ACHN (cell line): ENCODE measurements at places on chromosomes 2 and 18.

DNA sequence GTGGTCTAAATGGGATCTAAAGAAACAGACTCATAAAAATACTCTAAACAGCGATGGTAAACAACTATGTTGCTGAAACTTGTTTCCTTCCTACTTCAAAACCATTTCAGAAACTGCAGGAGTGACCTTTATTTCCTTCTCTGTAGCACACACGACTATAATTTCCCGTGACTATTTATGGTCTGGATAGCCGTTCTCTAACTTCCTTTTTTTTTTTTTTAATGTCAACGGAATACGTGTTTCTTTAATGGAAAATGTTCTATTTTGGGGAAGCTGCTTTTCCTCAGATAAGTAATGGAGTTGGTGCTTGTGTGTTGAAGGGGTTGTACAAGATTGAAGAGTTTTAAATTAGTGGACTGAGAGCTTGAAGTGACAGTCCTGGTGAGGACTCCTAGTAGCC, 224.1 kb downstream of the PHLPP1 start:
- no peak for DNase-seq

DNA sequence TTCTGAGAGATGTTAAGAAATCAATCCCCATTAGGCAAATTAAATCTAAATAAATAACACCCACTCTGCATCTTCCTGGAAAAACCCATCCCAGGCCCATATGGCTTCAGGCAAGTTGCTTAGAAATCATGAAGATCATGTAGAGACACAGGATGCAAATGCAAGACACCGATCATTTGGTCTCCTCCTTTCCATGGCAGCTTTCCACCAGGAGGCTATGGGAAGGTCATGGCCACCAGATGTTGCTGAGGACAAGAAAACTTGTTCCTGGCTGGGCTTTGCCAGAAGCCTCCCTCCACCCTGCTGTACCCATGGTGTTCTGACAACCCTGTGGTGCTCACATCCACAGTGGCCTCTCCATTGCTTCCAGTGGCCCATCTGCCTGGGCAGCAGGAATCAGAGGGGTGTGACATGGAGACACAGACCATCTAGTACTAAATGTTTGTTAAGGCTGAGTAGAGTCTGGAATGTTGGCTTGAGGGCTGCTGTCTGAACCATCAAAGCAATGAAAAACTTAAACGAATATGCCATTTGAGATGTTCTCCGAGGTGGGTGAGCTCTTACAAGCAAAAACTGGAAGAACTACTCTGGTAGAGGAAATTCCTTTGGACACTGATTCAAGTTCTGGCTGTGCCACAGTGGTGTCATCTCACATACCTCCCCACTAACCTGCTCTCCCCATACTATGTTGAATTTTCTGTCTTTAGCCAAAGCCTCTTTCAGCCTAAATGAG, 293.2 kb downstream of the TNS1 start:
- no peak for DNase-seq

DNA sequence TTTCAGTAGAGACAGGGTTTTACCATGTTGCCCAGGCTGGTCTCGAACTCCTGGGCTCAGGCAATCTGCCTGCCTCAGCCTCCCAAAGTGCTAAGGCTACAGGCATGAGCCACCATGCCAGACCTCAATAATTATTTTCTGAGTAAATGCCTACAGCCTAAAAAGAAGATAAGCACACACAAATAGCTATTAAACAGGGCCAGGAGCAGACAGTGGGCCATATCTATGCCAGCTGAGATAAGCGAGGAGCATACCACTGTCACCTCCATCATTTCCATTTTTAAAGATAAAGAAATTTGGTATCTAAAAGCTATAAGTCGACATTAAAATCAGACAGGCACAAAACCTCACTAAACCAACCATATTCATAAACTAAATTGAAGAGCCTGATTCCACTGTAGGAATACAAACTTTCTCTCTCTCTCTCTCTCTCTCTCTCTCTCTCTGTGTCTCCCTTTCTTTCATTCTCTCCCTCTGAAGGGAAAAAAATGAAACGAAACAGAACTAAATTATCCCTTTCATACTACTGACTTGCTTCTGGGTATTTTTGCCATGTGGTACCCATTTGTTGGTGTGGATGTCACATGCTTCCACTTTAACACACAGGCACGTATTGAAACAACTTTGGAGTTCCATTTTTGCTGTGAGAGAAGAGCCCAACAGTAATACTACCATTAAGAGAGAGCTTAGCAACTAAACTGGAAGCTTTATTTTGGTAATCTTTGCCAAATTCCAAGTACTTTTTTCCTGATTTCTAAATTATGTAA, 51.0 kb downstream of the FARSB start:
- DNase-seq, result no peak

DNA sequence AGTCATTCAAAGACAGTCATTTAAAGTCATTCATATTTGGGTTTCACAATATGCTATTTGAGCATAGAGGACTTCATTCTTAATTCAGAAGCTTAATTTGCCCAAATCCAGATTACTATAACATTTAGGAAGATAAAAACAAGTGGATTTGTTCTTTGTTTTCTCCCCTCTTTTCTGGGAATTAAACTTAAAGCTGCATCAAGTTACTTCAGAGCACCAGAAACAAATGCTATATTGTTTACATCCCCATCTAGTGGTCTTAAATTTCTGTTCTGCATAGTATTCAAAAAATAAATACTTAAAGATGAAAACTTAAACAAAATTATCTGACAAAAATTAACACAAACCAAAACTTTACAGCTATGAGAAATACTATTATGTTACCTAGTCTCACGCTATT, 34.7 kb upstream of the MARCHF7 start:
- peak; percentile 20 for DNase-seq

DNA sequence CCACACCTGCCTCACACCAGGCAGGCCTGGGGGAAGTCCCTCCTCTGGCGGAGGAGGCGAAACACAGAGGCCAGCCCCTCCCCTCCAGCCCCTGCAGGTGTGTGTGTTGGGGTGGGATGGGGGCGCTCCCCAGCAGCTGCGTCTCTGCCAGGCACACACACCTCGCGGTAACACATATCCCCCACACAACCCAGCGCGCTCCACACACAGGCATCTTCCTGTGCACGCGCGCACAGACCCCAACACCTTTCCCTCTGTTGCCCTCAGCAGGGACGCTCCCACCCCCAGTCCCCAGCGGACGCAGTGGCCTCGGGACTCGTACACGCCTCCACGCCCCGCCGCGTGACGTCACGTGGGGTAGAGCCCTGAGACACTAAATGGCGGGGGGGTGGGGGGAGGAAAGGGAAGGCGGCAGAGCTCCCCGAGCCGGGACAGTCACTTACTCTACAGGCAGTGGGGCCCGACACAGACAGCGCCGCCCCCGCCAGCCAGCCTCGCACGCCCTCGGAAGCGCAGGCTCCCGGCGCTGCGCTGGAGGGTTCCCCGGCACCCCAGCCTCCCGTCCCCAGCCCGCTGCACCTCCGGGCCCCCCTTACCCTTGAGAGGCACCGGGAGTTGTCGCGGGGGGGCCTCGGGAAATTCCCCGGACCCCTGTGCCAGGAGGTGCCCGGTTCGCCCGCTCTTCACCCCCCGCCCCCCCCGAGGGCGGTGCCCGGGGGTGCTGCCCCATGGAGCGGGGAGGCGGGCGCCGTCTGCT, at the start of gene WNT10A:
Gene WNT10A (plus strand): TSS at position 751 of the 757 bp plus-strand sequence. CDS start 144 bp downstream, outside the sequence.
- no peak for DNase-seq

DNA sequence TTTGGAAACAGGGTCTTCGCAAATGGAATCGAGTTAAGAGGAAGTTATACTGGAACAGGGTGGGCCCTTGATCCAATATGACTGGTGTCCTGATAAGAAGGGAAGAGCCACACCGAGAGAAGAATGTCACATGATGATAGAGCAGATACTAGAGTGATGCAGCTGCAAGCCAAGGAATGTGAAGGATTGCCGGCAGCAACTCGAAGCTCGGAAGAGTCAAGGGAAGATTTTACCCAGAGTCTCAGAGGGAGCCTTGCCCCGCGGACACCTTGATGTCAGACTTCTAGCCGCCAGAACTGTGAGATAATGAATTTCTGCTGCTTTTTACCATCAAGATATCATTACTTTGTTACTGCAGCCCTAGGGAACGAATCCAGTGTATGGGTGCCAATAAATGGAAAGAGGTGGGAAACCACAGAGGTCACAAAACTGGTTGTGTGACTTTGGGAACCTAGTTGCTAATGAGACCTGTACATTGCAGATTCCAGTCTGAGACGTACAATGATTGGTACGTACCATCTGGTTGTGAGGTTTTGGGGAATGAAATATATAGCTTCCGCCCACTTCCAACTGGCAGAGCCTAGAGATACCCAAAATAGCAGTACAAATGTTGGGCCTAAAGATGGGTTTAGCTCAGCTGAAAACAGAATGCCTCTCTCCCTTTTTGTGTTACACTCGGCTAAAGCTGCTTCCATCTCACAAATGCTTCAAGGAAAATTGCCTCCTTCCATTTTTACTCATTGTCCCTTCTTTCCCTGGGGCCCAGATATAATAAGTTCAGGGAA, 28.6 kb upstream of the VWA3B start:
- DNase-seq, result no peak

DNA sequence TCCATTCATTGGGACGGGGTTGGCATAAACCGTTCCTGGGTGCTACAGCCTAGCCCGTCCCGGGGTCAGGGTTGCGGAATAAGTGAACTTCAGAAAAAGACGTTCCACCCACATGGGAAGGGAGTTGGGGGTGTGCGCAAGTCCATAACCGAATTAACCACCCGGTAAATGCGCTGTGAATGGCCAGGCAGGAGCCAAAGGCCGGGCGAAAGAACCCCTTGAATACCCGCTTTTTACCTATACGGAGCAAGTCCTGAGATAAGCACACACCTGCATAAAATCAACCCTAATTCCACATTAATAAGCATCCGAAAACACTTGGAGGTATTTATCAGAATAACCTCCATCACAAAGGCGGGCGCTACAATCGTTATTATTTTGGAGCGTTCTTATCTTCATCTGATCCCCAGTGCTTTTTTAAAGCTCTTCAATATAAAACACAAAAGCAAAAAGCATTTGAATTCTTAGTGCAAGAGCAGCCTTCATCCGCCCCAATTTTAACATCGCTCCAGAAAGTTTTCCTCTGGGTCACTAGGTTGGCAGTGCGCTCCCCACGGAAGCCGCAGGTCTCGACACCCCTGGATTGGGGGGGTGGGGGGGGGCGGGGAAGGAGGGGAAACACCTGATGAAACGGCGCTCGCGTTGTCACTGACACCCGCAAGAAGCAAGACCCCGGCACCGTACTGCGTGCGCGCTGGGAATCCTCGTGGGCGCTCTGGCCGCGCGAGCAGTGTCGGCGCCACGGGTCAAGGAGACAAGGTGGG, 1.2 kb downstream of the SATB2 start:
- peak; percentile 57 for DNase-seq

GRCh38 chr2:16817305-16818202, 151.9 kb upstream of the CYRIA start:
- DNase-seq, result no peak

- DNase-seq, result peak; percentile 35
Measured at GRCh38 chr18:7789856-7790552, 222.9 kb downstream of the PTPRM start.

- DNase-seq, result no peak
Measured at GRCh38 chr2:172893671-172894070, 158.0 kb downstream of the RAPGEF4 start.

DNA sequence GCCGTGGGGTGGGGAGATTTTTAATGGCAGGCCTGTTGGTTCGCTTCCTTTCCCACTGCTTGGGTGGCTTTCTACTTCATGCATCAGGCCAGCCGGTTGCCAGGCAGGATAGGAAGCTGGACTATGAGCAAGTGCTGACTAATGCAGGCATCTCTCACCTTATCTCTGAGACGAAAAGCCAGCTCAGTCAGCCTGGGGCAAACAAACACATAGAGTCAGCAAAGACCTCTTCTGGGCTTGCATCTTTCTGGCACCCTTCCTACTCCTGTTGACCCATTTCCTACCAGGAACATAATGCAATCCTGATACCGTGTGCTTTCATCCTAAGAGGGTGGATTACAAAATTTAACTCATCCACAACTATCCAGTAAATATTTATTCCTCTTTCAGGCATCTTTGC, 416.6 kb upstream of the MEX3C start:
- no peak for DNase-seq

GRCh38 chr2:158060160-158060834, 41.4 kb upstream of the UPP2 start:
- DNase-seq, result no peak

GRCh38 chr18:57802213-57803102, 657 bp downstream of the ATP8B1 start:
- no peak for DNase-seq

DNA sequence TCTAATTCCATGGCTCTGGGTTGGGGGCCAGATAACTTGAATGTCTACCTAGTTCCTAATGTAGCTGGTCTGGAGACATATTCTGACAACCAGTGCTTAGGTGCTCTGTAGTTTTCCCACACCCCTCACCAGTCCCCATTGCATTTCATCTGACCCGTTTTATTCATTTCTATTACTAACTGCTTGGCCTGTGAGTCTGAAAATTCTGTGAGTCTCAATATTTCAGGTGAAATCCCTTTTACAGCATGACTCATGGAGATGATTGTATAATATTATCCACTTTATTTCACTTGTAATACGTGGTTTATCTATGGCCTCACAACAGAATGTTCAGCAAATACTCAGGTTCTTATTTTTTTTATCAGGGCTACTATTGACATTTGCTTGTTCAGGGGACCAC, 103.7 kb upstream of the UGP2 start:
- no peak for DNase-seq

DNA sequence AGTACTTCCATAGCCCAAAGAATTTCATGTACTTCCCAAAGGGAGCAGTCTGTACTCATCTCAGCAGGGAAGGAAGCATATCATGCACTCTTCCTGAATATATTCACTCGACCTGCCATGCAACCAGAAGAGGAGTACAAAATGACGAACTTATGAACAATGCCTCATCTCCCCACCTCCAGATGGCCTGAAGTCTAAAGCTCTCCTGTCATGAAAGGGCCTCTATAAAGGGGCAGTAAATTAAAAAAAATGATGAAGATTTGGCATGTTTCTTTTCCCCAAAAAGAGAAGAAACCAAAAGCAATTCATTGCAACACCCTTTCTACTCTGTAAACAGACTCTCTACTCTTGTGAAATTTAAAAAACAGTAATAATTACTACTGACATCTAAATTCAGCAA, 1601.1 kb downstream of the LRP1B start:
- DNase-seq, result no peak

DNA sequence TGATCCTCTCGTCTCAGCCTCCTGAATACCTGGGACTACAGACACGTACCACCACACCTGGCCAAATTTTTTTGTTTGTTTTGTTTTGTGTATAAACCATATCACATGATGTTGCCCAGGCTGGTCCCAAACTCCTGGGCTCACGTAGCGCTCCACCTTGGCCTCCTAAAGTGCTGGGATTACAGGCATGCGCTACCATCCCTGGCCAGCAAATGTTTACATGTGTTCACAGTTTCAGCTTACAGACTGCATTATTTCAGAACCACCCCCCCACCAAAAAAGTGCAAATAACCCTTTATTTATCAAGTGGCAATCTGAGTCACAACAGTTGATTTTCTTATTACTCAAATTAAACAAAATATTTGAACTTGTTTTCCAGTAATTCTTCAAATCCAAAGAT, 54.3 kb downstream of the ABCA12 start:
- DNase-seq, result no peak
